ENCODE measurements at places on chromosomes 2 and 18.
A peak's percentile ranks its signal among the peaks of the same experiment; 100 is the strongest.

- DNase-seq = no peak
Measured at GRCh38 chr2:170712653-170713542, 2.2 kb upstream of the SP5 start.

- no peak for DNase-seq
Measured at GRCh38 chr2:135285391-135285790, 233.3 kb downstream of the RAB3GAP1 start.

- DNase-seq = no peak
Measured at GRCh38 chr18:11728249-11728648, 39.2 kb downstream of the GNAL start.

GRCh38 chr2:186486651-186487647 is 889 bp downstream of the ZC3H15 start:
- no peak for DNase-seq

DNA sequence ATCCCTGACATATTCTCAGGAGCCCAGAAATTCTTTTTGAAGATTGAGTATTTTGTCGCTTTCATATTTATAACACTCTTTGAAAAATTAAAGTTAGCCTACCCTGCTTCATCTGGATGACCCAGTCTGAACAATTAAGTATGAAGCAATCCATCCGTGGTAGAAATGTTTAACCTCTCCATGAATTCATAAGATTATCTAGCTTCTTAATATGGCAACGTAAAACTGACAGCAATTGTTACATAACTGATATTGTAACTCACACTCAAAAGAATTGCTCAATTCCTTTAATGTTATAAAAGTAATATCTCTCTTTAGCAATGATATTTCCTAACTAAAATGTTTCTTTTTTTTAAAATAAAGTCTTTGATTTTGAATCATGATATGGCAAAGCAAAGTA is 7.2 kb upstream of the ABCA12 start:
- no peak for DNase-seq

DNA sequence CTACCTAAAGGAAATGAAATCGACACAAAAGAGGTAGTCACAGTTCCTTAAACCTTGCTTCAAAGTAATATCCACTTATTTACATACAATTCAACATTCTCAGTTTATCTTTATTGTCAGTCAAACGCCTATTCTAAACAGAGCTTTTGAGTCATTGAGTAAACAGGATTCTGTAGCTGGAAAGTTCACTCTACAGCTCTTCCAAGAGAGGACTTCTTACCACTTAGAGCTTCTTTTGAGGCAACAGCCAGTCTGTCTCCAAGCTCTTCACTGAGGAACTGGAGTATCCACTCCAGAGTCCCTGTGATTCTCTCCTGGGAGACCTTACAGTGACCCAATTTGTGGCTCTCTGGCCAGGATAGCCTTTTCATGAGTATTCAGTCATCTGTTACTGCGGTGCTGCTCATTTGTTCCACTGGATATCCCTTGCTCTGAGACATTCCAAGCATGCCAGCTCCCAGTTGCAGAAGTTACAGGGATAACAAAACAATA is 210.9 kb upstream of the OSR1 start:
- DNase-seq = no peak

- DNase-seq = no peak
Measured at GRCh38 chr2:193869564-193869963, 1674.8 kb upstream of the TMEFF2 start.

- no peak for DNase-seq
Measured at GRCh38 chr2:128309280-128310093, 9.2 kb downstream of the HS6ST1 start.

- no peak for DNase-seq
Measured at GRCh38 chr2:19714926-19715325, 186.9 kb downstream of the TTC32 start.

- DNase-seq = no peak
Measured at GRCh38 chr2:71712158-71712818, 258.9 kb downstream of the DYSF start.

DNA sequence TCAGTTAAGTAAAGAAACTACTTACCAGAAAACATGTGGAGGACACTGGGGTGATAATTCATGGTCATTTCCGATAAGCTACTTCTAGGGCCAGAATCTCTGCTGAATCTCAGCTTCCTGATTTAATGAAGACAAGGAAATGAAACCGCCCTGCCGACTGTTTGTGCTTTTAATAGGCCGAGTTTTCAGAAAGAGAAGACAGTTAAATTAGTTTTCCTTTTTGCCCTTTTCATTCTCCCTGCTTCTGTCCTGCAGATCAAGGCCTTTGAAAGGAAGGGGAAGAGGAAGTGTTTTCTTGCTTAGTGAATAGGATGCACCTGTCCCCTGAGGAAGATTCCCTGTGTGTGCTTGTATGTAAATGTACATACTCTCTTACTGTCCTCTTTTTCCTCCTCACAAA is 126.6 kb downstream of the SH3RF3 start:
- peak; percentile 36 for DNase-seq

- DNase-seq = no peak
Measured at GRCh38 chr2:160816916-160817499, 323.4 kb upstream of the RBMS1 start.

All from germinal center (tissue), 1 donor.